Stimulated activated CD4-positive, alpha-beta T cell treated with anti-CD3 and anti-CD28 coated beads, Interleukin-1b, Interleukin-23, amount 100 ng/mL, for 1 hour (primary cell): ENCODE measurements at places on chromosomes 5 and 9.

- DNase-seq, result no peak
Measured at GRCh38 chr5:89450149-89450538, 567.2 kb upstream of the MEF2C start.

GRCh38 chr9:16387382-16387781 is 483.1 kb downstream of the BNC2 start:
- no peak for DNase-seq

DNA sequence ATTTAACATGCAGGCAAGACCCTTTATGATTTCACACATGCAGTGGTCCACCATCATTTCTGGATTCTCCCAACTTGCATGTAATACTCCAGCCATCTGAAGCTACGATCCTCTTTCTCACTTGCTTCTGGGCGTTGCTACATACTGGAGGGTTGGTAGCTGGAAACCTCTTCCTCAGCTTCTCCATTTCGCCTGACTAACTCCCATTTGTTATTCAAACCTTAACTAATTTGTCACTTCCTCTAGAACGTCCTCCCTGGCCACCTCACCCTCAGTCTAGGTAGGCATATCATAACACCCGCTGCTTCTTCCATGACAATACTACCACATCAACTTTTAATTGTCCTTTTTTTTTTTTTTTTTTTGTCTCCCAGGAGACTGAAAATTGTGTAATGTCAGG is 72.6 kb upstream of the EQTN start:
- no peak for DNase-seq

DNA sequence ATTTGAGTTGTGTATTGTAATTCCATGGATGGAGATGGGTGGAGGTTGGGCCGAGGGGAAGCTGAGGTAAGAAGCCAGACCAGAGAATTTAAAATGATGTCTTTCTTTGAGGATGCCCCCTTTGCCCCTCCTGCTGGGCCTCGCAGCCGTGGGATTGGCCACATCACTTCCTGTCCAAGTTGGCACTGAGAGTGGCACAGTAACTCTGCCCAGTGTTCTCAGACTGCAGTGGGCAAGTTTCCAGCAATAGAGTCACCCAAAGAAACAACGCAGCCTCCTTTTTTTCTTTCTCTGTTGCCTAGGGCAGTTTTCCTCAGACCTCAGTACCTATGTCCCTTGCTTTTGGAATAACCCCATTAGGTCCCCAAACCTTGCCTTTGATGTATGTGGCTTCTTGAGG is 306.6 kb upstream of the DMRT1 start:
- no peak for DNase-seq

- DNase-seq, result no peak
Measured at GRCh38 chr5:123227216-123227615, 138.2 kb downstream of the PRDM6 start.

DNA sequence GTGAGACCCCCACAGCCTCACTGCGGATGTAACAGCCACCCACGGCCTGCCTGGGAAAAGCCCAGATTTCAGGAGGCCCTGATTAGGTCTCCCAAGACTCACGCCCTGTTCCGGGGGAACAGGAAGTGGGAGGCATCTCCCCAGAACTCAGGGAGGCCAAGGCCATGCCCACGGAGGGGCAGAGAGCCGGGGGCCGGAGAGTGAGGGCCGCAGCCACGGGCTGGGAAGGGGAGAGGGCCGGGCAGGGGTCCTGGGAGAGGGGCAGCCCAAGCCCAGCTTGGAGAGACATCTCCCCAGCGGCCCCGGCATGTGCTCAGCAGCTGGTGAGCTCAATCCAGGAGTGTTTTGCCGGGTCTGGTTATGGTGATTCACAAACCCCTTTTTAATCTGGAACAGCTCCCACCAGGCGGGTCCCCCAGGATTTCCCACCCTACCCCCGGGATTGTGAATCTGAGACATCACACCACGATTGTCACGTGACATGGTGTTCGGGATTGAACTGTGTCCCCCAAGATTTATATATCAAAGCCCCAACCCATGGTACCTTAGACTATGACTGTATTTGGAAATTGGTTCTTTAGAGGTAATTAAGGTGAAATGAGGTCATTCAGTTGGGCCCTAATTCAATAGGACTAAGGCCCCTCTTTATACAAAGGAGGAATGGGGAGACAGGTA is 26.6 kb downstream of the KCNT1 start:
- no peak for DNase-seq

- no peak for DNase-seq
Measured at GRCh38 chr5:107805166-107805565, 134.4 kb upstream of the EFNA5 start.

- no peak for DNase-seq
Measured at GRCh38 chr5:31888564-31888963, 249.6 kb downstream of the PDZD2 start.
